ENCODE measurements at places on chromosomes 7 and 10.

- no peak for DNase-seq
These were observed 48.0 kb downstream of the NT5C2 start for GRCh38 chr10:103145046-103145445.

GRCh38 chr7:98100088-98100487, 6.6 kb upstream of the LMTK2 start:
- no peak for DNase-seq

- no peak for DNase-seq
These were observed 287.2 kb upstream of the FZD1 start for GRCh38 chr7:90977056-90977455.

GRCh38 chr10:69449841-69450240, 1.4 kb upstream of the TSPAN15 start:
- DNase-seq = no peak

GRCh38 chr10:61663466-61663865, 737 bp downstream of the CABCOCO1 start:
- DNase-seq = no peak

- no peak for DNase-seq
These were observed 82.9 kb upstream of the PDGFA start for GRCh38 chr7:602341-603141.

GRCh38 chr7:116588225-116588624, 63.4 kb downstream of the CAV1 start:
- DNase-seq = no peak

- peak; percentile 27 for DNase-seq
These were observed 82.5 kb upstream of the BAIAP2L1 start for GRCh38 chr7:98483276-98483963.

DNA sequence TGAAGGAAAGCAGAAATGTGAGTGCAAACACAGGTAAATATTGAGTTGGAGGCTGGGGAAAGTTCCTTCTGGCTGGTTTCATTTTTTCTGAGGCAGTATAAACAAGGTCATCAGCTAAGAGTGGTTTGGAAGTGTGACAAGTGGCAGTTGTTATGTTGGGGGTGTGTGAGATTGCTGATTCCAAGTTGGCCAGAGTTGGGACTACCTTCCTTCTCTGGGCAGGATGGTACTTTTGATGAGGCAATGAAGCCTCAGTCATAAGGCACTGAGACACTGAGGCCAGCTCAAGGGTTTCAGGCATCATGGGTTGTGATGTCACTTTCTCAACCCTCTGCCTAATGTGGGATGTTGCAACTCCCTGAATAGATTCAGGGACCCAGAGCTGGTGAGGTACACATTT, 8.2 kb upstream of the PTTG1IP2 start:
- DNase-seq = no peak

DNA sequence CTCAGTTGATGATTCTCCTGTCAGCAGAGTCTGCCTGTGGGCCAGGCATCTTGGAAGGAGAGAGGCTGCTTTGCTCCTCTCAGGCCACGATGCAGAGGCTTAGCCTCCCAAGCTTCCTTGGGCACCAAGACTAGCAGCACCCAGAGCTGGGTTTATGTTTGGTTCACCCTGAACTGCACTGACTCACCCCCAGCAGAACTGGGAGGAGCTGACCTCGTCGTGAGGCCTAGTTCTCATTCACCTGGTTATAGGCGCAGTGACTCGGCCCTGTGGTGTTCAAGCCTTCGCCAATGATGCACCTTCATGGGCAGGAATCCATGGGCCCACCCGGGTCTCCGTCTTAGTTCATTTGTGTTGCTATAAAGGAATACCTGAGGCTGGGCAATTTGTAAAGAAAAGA, 122.0 kb upstream of the ZNF438 start:
- DNase-seq = no peak

GRCh38 chr10:50648089-50648934, 24.6 kb upstream of the SGMS1 start:
- no peak for DNase-seq

DNA sequence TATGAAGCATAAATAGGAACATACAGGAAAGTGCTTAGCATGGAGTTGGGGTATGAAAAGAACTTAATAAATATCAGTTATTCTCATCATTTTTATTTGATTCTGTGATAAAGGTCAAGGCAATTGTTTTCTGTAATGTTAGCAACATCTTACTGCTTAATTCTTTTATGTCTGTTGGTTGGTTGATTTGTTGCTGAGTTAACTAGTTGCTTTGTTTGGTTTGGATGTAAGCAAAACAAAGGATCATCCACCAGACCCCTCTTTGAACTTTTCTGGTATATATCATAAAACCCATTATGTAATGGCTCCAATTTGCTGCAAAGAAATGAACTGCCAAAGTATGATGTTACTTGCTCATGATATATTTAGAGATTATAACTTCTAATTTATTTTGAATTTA, 44.5 kb downstream of the CH25H start:
- no peak for DNase-seq

GRCh38 chr10:101769541-101770180, 6.3 kb downstream of the FGF8 start:
- DNase-seq = no peak

DNA sequence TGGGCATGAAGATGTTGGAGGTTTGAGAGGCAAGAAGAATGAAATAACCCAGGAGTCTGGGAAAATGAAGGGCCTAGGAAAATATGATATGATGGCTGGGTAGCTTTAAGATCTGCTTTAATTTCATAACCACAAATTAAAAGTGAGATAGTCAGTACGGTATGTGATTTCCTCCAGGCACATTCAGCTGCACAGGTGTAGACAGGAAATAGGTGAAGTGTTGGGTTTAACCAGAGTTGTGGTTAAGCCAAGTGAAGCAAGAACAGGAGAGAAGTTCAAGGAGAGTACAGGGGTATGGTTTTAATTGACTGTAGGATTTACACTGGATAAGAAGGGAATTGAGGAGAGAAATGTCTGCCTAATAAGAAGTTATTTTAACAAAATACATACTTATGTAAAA, 2.6 kb downstream of the PNLIPRP3 start:
- no peak for DNase-seq

GRCh38 chr7:157694376-157694665, 357.5 kb downstream of the DNAJB6 start:
- no peak for DNase-seq

- no peak for DNase-seq
These were observed 78.6 kb downstream of the CDH23 start for GRCh38 chr10:71475243-71475871.

DNA sequence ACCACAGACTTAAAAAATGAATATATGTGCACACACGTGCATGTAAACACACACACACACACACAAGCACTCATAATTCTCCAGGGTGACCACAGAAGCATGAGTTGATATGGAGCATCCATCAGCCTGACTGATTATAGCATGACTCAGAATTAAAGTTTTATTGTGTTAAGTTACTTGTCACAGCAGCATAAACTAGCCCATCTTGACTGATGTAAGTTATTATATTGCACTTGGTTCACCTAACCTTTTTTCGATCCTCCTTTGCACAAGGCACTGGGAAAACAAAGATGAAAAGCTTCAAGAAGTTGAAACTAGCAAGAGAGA, 18.8 kb upstream of the SLC35G1 start:
- no peak for DNase-seq

DNA sequence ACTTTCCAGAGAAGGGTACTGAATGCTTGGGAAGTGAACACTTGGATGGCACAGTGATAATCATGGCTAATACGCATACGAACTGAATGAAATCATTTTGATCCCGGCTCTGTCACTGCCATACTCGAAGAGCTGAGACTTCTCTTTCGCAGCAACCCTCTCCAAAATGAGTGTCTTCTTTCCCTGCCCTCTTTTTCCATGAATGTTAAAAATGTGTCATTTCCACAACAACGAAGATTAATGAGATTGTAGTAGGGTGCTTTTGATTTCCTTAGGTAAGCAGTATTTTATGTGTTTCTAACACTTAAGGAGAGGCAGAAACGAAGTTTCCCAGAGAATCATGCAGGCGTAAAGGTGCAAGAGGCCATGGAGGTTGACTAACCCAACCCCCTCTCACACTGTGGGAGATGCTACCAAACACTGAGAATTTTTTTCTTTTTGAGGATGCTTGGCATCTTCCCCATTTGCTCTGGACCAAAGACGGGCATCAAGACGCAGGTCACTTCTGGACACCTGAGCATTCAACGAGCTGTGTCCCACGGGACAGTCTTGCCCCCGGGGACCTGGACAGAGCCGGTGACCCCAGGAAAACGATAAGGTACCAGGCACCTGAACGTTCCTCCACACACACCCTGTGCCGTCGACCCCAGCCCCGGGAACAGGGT, 823 bp downstream of the COPG2 start:
- DNase-seq = no peak

GRCh38 chr7:2460641-2461040, 15.6 kb downstream of the GRIFIN start:
- DNase-seq = peak; percentile 90

- DNase-seq = no peak
These were observed 3.7 kb upstream of the HNRNPH3 start for GRCh38 chr10:68327889-68328786.

- DNase-seq = no peak
These were observed 513.2 kb upstream of the PHF14 start for GRCh38 chr7:10460474-10460873.

DNA sequence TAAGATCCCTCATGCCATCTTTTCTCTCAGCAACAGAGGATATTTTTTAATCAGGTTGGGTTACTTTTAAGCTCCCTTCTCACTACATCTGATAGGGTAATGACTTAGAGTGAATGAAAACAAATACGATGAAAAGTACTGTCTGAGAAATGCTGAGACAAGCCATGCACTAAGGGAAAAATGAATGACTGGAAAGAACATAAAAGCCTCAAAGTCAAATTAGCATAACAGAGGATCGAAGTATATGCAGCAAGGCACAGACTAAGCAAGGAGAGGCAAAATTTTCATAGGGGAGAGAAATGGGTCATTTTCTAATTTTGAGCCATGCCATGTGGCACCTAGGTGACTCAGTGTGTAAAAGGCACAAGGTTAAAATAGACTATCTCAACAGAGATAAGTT, 8.5 kb upstream of the POT1 start:
- DNase-seq = no peak

DNA sequence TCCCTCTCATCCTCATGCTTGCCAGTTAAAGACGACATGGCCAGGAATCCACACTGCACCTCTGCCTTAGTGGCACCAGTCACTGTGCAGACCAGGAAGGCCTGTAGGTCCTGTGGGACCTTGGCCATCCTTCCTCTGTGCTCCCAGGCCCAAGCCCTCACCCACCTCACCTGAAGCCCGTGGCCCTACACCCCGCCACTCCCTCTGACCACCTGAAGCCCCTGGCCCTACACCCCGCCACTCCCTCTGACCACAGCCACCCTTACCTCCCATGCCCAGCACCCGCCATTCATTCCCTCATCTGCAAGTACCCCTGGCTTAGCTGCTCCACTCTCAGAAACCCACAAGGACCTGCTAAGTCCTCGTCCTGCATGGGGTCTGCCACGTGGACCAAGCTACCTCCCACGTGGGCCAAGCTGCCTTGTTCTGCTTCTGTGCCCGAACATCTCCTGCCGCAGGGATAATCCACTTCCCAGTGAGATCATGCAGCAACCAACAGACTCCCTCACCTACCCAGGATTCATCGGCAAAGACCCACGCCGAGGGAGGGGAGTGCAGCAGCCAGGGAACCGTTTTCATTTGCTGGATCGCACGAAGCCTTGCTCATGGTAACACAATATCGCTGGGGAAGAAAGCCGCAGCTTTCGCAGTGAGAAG, 151.2 kb downstream of the TCERG1L start:
- no peak for DNase-seq

DNA sequence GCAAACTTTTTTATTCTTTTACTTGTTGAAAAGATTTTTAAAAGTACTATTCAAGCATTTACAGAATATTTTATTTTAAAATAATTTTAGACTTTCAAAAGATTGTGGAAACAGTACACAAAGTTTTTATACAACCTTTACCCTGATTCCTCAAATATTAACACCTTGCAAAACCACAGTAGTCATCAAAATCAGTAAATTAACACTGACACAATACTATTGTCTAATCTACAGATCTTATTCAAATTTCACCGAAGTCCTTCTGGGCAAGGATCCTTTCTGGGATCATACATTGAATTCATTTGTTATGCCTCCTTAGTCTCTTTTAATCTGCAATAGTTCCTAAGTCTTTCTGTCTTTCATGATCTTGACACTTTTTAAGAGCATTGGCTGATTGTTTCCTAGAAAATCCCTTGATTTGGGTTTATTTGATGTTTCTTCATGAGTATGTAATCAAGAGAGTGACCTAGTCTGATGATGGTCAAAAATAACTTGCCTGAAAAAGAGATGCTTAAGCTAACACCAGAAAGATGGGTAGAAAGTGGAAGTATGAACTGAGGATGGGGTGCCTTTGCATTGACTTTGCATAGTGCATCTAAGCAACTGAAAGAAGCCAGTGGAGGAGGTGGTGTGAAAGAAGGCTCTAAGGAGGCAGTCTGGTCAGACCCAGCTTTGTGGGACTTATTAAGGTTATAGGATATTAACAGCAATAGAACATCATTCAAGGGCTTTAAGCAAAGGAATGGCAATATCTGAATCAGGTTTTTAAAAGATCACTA, 9.7 kb downstream of the STAMBPL1 start:
- DNase-seq = no peak

GRCh38 chr10:13711291-13711690, 124.5 kb downstream of the PRPF18 start:
- no peak for DNase-seq

DNA sequence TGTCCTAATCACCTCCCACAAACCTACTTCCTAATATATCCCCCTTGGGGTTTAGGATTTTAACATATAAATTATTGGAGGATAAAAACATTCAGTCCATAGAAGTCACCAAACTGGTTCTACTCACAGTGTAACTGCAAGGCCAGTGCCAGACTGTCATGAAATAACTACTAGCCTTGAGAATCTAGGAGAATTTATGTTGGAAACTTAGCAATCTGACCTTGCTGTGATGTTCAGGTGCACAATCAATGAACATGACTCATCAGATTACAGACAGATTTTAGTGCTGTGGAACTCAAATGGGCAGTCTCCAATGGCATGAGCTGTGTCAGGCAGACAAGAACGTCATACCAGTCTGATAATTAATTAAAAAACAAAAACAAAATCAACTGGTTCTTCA, 571.4 kb upstream of the IGFBP3 start:
- no peak for DNase-seq

DNA sequence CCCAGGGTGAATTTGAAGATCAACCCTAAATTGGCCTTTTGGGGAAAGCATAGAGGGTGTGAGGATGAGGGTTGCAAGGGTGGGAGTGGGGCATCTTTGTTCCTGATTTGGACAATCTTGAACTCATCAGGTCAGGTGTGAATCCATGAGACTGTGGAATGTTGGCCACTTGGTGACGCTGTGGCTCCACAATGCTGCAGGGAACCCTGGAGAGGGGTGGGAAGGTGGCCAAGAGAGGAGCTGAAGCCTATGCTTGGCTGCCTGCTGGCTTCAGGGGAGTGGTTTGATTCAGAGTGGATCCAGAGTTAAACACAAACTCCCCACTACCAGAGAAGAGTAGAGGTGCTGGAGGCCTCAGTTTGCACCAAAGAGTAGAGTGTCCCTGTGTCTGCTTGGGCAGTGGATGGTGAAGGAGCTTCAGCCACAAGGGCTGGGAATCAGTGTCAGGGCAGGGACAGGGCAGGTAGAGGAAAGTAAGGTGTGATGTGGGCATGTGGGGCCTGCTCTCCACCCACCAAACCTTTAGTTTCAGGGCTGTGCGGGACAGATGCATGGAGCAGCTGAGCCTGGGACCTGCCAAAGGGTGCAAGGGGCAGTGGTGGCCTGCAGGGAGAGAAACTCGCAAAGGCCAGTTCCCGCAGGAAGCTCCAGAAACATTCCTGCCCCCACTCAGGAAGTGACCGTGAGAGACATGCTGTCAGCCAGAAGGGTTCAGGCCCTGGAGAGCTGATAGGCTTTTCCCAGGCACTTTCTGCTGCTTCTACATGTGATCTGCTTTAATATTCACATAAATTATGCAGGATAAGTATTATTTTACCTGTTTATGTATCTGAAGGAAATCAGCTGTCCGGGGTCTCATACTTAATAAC, 81.0 kb upstream of the PRSS58 start:
- no peak for DNase-seq

Data from posterior cingulate gyrus (tissue), 11 donors.